Fibroblast of skin of back (primary cell): ENCODE measurements at places on chromosomes 13 and 19.

DNA sequence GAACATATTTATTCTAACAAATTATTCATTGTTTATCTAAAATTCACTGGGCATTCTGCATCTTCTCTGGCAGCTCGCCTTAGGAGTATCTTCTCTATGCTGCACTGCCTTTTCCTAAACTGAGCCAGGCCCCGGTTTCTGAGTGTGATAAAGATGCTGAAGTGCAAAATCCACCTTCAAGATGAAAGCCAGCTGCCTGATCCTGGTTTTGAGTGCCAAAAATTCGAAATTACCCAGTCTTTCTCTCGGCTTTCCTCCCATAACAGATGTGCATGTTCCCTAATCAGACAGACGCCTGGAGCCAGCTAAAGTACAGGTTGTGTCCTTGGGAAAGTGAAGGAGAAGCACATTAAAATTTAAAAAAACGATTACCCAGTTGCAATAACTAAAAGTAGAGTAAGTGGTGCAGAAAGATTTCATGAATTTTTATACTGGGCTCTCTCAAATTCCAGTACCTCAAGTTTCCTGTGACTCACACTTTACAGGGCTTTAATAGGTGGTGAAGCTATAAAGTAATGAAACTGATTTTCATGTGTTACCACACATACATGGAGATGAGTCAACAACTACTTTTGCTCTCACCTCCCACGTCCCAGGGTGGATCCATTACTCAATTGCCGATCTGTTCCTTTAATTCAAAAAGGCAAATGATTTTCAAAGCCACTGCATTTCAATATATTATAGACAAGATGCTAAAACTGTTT lies 65.0 kb upstream of the GTF2F2 start:
- peak; percentile 82 for DNase-seq

- DNase-seq = no peak
Measured at GRCh38 chr19:49700563-49700962, 9.6 kb downstream of the CPT1C start.

DNA sequence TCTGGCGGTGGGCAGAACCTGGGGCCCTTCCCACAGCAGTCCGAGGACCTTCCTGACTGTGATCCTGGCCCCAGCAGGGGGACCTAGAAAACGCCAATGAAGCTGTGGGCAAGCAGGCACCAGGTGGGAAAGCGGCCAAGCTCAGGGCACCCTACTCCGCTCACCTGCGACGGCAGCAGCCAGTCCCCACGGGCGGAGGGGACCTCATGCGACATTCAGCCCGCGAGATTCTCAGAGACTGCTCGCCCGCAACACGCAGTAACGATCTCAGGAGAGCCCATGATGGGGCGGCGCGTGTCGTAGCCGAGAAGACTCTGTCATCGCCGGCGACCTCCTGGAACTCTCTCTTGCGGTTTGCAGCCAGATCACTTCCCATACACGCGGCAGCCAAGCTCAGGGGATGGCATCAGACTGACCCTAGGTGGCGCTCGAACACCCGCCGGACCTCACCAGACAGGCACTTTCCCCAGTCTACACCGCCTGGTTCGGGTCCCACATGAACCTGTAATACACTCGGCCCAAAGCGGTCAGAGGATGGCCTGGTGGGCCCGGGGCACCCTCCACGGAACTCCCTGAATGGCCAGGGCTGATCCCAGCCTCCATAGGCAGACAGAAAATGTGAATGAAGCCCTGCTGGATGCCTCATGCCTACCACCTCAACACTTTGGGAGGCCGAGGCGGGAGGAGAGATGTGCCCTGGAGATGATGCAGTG lies 26.5 kb downstream of the MAN2B1 start:
- DNase-seq = peak; percentile 86

GRCh38 chr19:54325194-54325621 lies 12.2 kb upstream of the LILRA5 start:
- DNase-seq = peak; percentile 18

- no peak for DNase-seq
Measured at GRCh38 chr13:99034333-99035085, 56.6 kb upstream of the DOCK9 start.

DNA sequence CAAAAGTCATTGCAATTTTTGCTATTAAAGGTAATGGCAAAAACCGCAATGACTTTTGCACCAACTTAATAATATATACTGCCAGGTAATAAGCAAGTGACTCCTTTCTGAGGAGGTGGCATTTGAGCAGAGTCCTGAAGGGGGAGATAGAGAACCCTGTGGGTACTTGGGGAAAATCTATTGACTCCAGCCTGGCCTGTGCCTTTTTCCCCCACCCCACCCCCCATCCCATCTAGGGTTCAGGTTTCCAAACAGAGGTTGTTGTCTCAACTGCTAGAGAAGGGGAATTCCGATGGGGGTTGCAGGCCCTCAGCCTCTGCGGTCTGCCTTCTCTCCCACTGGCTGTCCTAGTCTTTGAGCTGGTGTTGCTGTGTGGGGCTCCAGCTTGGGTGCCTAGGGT lies 11.5 kb downstream of the S1PR2 start:
- DNase-seq = peak; percentile 48

DNA sequence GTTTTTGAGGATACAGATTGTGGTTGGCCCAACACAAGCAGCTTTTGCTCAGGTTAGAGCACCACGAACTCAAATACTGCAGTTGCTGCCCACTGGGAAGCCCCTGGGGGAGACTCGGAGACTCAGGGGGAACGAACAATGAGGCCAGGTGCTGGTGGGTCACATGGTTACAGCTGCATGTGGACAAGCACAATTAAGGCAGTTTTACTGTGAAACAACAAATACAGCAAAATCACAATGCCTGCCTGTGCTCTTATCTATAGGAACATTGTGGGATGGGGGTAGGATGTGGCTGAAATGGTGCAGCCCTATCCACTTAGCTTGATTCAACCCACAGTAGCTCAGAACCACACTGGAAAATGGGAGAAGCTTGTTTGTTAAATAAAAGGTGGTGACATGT lies 119.7 kb upstream of the SPATA13 start:
- no peak for DNase-seq
